ENCODE measurements at places on chromosomes 2 and 18. TPM values are rescaled to one million over a fixed set of nuclear protein-coding genes. Genes with fewer than 3 reads are reported as not detected.

Gene DOK6
- 0.46 TPM for total RNA-seq

DNA sequence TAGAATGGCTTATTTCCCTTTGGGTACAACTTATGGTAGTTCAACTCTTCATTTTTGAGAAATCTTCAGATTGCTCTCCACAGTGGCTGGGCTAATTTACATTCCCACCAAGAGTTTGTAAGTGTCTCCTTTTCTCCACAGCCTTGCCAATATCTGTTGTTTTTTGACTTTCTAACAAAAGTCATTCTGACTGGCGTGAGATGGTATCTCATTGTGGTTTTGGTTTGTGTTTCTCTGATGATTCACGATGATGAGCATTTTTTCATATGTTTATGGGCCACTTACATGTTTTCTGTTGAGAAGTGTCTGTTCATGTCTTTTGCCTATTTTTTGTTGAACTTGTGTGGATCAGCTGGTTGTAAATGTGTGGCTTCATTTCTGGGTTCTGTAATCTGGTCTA is 871.0 kb downstream of the EPHA4 start:
- DNase-seq: no peak

GRCh38 chr18:9710037-9710436 is 1.9 kb downstream of the RAB31 start:
- no peak for DNase-seq

DNA sequence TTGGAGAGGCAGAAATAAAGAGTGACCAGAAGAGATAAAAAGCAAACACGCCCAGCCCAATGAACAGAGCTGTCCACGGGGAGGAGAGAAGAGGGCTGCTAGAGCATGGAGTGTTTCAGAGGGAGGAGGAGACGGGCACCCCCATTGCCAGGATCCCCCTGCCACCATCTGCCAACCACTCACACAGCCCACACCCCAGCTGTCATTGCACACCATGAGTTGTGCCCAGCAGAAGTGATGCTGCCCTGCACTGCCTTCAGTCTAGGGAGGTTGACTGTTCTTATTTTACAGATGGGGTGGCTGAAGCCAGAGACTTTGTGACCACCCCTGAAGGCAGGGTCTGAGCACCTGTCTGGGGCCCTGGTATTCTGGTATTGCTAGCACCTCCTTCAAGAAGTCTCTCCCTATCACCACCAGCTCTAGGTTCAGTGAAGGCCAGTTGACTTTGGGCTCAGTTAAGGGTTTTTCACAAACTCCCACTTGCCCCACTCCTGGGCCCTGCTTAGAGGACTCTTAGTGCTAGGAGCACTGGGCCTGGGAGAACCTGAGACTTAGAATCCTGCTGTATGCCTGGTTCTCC is 2.4 kb downstream of the FABP1 start:
- DNase-seq: no peak

DNA sequence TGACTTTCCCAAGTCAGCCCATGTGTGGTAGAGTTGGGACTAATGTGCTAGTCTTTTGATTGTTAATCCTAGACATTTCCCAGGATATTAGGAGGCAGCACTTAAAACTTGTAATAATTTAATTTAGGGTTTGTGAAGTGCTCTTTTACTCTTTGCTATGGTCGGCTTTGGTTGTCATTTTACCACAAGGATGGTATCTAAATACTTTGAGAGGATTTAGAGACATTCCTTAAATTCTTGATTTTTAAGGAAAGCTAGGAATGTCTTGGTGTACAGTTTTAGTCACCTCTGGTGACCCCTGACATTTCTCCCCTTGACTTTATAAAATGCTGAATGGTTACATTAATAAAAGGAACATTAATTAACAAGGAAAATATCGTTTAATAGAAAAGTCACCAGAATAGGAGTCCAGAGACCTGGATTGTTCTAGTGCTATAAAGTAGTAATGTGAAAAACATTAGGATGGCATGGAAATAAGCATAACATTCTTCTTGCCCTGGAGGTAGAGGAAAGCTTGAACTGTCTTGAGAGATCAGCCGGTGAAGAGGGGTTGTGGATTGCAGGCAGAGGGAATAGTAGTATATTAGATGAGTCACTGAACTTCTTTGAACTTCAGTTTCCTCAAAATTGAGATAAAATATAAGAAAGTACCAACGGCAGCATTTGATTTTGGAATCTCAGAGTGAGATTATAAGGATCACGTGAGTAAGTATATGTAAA is 209.2 kb downstream of the MCFD2 start:
- DNase-seq: no peak

Gene CAPN14
- 0.09 TPM for total RNA-seq

- no peak for DNase-seq
These were observed 284.7 kb downstream of the LRRTM1 start for GRCh38 chr2:80019571-80020460.

Gene CGREF1
- total RNA-seq: 0.53 TPM

GRCh38 chr2:212032032-212032431 is 506.6 kb downstream of the ERBB4 start:
- no peak for DNase-seq

DNA sequence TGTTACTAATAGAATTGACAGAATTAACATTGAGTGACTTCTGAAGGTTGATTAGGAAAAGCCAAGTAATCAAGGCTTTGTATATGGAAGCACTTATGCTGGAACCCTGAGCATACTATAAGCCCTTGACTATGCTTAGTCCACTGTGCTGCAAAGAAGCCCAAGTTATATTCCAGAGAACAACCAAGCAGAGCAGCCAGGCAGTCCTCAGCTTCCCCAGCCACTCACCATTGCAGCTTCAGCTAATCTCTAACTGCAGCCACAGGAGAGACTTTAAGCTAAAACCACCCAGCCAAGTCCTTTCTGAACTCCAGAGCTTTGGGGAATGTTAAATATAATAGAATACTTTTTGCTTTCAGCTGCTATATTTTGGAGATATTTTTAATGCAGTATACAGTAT is 164.4 kb upstream of the VWC2L start:
- DNase-seq: no peak

Gene ALPI
- total RNA-seq: 21.1 TPM

DNA sequence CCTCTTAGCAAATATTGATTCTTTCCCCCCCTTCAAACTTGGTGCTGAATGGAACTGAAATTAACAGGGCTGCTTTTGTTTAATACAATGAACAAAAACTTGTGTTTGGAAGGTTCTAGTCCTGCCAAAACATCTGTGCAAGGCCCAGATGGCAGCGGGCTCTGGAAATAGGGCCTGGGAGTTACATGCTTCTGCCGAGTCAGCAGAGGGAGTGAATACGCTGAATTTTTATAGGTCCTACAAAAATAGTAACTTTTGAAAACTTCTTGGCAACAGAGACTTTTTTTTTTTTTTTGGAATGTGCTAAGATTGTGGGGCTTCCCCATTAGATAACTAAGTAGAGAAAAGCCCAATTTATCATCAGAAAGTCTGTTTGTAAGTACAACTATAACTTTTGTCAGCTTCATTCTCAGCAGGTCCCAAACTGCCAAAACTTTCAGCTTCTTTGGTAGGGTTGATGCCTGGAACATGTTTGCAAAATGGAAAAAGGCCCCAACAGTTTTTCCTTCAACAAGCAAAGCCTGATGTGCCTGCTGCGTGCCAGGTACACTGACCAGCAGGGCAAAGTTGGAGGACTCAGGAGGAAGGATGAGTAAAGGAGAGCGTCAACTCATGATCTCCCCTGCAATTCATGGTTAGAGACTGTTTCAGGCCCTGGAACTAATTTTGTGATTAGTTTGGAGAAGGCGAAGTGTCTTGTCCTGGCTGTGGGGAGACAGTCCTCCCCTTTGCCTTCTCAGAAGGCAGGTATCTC is 45.1 kb upstream of the HDAC4 start:
- no peak for DNase-seq

DNA sequence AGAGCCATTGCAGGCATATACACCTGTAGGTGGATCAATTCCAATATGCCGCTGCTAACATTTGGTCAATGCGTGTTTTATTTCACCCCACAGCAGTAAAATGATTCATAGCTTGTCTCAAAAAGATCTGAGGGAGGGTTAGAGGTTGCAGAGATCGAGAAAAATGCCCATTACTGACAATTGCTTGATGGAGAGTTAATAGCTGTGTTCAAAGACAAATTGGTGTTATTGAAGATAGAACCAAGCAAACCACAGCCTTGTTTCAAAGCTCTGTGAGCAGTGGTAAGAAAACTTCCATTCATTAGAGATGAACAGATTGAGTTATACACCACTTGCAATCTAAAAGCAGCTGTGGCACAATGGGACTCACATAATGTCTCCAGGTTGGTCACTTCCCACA is 95.4 kb downstream of the KCNE4 start:
- no peak for DNase-seq

- no peak for DNase-seq
These were observed 7.5 kb downstream of the TTC32 start for GRCh38 chr2:19894134-19894792.

- DNase-seq: no peak
These were observed 19.0 kb downstream of the SETBP1 start for GRCh38 chr18:44699572-44700261.

Gene ZNF514
- 18.6 TPM for total RNA-seq

DNA sequence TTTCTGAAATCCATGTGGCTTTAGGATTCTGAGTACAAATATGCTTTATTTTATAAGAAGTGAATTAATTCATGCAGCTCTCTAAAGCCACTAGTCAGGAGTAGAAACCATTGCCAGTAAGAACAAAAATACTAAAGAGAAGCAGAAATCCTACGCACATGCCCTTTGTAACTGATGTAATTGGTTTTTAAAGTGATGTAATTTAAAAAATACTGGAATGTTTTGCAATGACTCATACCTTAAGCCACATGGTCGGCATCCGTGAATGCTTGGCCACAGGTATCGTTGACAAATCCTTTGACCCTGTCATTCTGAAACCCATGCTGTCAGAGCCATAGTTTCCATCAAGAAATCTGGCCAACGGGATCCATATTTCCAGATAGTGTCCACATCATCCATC is 213.3 kb downstream of the ACKR3 start:
- no peak for DNase-seq

DNA sequence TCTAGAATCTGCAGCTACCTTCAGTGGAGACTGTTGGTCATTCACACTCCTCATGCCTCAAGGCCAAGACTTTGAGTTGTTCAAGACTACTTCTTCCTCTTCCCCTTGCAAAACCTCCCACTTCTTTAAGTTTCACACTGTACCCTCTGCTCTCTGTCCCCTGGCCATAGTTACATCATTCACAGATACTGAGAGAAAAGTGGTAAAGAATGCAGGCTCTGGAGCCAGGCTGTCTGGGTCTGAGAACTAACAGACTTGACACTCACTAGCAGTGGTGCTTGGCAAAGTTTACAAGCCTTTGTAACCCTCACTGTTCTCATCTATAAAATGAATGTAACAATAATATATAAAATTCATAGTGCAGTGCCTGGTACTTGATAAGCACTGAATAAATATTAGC is 61.8 kb downstream of the CDH20 start:
- no peak for DNase-seq

DNA sequence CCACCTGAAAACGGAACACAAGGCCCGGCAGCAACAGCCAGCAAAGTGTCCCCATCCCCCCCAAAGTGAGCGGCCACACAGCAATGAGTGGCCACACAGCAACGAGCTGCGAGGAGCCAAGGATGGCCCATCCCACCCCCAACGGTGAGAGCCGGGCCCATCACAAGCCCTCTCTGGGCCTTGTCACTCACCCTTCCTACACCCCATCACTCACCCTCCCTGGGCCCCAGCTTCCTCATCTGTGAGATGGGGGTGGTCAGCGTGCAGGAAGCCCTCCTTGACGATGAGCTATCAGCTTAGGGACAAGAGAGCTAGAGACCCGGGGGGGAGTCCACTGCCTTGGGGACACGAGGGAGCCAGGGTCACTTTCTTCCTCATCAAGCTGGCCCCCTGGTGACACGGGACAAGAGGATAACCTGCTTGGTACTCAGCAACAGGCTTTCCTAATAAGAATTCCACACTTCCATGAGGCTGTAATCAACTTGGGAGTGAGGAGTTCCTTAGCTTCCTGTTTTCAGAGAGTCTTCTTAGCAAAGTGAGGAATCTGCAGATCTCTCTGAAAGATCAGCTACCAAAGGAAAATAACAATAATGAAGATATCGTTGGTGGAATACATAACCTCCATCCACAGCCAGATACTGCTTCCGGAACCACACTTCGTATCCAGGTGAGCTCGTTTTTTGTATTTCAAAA is 92.8 kb downstream of the HDAC4 start:
- DNase-seq: no peak

GRCh38 chr2:159737292-159737916 is 25.1 kb downstream of the MARCHF7 start:
- no peak for DNase-seq

DNA sequence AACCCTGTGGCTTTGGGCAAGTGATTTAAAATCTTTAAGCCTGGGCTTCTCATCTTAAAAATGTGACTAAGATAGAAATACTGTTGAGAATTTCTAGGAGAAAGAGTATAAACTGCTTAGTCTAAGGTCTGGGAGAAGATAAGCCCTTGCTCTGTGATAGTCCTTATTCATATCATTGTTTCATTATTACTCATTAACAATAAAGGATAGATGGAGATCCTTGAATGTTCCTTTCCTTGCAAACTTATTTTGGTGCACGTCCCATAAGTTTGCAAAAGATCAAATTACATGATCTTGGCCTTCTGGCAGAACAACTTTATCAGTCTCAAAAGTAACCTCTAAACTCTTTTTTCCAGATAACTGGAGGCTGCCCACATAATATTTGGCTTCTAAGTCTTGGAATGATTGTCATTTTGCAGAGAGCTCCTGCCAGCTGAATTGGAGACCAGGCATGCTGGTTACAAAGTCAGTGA is 138.3 kb downstream of the FAM124B start:
- no peak for DNase-seq

DNA sequence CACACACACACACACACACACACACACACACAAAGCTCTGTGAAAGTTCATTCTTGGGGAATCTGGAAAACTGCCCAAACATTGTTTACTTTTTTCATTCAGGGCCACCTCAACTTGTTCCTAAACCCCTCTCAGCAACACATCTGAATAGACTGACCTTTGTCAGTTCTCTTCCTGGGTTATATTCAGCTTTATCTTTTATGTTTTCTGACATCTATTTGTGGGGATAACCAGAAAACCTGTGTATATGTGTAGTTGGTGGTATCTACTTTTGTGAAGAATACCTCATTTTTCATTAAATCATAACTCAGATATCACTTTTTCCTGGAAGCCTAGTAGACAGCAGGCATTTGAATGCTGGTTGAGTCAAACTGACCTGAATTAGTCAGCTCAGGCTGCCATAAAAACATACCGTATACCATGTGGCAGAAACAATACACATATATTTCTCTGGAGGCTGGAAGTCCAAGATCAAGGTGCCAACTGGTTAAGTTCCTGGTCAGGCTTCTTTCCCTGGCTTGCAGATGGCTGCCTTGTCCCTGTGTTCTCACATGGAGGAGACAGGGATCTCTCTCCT is 11.0 kb upstream of the RNF144A start:
- DNase-seq: no peak

DNA sequence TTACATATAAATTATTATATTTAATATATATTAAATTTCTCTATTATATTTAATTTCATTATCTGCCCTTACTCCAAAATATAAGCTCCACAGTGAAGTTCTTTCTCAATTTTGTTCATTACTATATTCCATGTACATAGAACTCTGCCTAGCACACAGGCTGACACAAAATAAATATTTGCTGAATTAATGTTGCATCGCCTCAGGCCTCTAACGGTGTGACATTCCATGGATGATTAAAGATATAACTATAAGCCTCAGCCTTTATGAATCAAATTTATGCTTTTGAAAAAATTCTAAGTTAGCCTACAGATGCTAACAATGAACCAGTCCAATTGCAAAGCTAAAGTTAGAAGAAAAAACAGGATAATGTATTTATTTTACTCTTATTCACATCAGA is 1337.2 kb upstream of the NRXN1 start:
- DNase-seq: no peak

Measured in left colon (tissue), 2 donors.